ENCODE measurements at places on chromosomes 12 and 14.

- no peak for DNase-seq
Measured at GRCh38 chr12:87802721-87803011, 226.5 kb downstream of the C12orf50 start.

- DNase-seq, result no peak
Measured at GRCh38 chr14:36521598-36522345, 1.7 kb upstream of the NKX2-1 start.

GRCh38 chr12:42002563-42002962 lies 142.1 kb downstream of the GXYLT1 start:
- no peak for DNase-seq

- no peak for DNase-seq
Measured at GRCh38 chr12:105338966-105339365, 8.5 kb downstream of the C12orf75 start.

GRCh38 chr14:81506487-81506886 lies 27.2 kb downstream of the SEL1L start:
- no peak for DNase-seq

DNA sequence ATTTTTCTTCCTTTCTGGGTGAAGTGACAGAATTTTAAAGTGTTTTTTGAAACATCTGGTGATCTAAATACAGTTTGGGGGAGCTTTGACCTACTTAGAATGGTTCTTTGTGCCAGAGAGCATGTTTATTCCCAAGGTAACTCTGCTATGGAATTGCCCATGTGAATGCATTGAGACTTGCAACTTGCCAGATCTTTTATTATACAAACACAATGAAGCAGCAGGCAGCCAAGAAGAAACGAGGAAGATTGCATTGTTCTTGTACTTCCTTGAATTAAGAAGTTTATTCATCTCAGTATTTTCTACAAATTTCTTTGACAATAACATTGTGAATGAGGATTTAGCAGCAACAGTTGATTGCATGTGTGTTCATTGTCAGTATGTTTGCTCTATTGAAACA lies 55.5 kb downstream of the FGD4 start:
- DNase-seq, result no peak

- no peak for DNase-seq
Measured at GRCh38 chr12:107200394-107200793, 107.0 kb upstream of the CRY1 start.

- no peak for DNase-seq
Measured at GRCh38 chr12:12365931-12366431, 9.1 kb downstream of the BORCS5 start.

DNA sequence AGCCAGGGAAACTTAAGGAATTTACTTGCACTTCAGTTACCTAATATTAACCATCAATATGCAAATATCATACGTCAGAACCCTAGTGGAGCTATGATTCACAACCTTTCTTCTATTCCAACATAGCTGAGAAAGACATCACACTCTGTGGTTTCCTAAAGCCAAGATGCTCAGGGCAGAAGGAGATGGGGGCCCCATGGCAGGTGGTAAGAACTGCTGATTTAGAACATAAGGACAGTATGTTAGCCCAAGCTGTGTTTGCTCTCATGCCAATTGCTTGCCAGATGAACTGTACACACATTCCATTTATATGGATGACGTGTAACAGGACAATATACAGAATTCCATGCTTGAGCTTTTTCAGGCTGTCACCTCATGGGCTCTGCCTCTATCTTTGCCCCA lies 34.6 kb downstream of the HECTD4 start:
- no peak for DNase-seq

DNA sequence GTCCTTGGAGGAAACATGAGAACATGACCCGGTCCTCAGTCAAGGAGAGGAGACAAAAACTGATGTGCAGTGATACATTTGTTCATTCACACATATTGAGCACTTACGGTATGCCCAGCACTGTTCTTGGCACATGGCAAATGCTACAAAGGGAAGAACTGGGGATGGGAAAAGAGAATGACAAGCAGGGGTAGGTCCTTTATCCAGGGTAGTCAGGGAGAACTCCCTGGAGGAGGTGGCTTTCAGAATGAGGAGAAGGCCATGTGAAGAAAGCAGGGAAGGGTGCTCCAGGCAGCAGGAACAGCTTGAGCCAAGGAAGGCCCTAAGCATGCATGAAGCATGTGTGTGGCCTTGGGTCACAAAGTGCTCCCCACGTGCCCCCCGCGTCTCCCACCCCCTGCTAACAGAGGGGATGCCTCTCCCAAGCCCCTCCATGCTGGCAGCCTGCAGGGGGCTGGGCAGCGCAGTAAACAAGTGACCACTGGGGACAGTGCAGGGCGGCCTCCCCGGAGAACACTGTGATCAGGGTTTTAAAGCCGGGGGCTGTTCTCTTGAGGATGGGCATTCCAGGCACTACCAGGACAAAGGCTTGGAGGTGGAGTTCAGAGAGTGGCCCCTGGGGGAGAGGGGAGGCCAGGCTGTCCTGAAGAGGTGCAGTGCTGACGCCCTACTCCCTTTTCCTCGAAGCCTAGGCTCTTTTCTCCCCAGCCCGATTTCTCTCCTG lies 71.0 kb downstream of the PHETA1 start:
- no peak for DNase-seq

DNA sequence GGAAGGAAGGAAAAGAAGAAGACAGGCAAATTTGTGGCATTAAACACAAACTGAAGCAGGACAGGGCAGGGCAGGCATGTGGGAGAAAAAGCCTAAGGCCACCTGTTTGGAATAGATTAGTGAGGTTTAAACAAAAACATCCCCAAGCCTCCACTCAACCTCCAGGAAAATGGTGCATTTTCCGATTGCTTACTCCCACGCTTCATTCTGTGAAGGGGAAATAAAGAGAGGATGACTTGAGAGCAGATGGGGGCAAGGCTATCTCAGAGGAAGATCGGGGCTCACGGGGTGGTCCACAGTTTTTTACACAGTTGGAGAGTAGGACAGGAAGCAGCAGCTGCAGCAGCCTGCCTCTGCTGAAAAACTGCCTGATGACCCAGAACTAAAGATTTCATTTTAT lies 250.9 kb downstream of the DUSP6 start:
- no peak for DNase-seq

- DNase-seq, result no peak
Measured at GRCh38 chr12:27285403-27285802, 41.3 kb downstream of the STK38L start.

DNA sequence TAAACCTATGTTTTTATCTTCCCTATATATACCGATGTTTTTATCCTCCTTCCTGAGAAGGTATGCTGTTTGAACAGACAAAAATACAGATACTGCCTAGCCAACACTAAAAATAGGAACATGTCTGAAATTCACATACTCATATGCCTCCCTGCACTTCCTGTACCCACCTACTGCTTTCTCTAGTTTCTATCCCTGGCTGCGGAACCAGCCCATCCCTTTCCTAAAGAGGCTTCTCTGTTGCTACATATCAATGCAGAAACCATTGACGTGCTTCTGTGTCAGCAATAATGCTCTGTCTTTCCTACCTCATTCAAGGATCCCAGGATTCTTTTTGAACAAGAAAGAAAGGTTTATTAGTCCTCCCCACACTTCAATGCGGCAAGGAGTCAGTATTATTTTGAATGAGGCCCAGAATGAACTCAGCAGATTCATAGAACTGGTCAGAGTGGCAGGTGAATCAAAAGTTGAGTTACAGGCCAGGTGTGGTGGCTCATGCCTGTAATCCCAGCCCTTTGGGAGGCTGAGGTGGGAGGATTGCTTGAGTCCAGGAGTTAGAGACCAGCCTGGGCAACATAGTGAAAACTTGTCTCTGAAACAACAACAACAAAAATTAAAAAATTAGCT lies 67.8 kb upstream of the NAP1L1 start:
- no peak for DNase-seq

GRCh38 chr14:94761348-94761996 lies 8.4 kb downstream of the GSC start:
- DNase-seq, result no peak

DNA sequence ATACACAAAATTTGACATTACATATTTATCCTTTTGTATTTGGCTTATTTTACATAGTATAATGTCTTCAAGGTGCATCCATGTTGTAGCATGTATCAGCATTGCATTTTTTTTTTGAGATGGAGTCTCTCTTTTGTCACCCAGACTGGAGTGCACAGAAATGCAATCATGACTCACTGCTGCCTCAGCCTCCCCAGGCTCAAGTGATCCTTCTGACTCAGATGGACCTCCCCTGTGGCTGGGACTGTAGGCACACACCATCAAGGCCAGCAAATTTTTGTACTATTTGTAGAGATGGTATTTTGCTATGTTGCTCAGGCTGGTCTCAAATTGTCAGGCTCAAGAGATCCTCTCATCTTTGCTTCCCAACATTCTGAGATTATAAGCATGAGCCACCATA lies 214.4 kb upstream of the ALG10B start:
- DNase-seq, result no peak

DNA sequence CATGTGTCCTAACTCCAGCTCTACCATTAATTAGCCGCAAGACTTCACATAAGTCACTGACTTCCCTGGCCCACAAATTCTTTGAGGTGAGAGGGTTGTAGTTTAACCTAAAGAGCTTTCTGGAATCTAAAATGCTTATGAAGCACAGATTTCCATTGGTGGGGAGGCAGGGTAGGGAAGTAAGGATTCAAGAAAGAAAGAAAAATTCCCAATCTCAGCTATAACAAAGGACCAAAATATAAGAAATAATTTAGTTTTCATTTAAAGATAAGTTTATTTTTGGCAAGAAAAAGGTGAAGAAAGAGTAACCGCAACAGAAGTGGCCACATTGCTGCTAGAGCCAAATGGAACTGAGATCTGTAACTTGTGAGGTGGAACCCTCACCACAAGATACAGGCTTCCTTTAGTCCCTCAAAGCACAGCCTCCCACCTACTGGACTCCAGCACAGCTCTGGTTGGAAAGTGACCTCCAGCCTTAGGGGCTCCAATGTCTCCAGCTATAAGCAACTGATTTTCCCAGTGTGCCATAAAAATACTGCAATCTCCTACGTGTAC lies 23.6 kb downstream of the DAD1 start:
- no peak for DNase-seq

GRCh38 chr14:59046746-59047145 lies 141.7 kb upstream of the DAAM1 start:
- no peak for DNase-seq

- DNase-seq, result no peak
Measured at GRCh38 chr12:43348221-43348620, 203.8 kb downstream of the ADAMTS20 start.

DNA sequence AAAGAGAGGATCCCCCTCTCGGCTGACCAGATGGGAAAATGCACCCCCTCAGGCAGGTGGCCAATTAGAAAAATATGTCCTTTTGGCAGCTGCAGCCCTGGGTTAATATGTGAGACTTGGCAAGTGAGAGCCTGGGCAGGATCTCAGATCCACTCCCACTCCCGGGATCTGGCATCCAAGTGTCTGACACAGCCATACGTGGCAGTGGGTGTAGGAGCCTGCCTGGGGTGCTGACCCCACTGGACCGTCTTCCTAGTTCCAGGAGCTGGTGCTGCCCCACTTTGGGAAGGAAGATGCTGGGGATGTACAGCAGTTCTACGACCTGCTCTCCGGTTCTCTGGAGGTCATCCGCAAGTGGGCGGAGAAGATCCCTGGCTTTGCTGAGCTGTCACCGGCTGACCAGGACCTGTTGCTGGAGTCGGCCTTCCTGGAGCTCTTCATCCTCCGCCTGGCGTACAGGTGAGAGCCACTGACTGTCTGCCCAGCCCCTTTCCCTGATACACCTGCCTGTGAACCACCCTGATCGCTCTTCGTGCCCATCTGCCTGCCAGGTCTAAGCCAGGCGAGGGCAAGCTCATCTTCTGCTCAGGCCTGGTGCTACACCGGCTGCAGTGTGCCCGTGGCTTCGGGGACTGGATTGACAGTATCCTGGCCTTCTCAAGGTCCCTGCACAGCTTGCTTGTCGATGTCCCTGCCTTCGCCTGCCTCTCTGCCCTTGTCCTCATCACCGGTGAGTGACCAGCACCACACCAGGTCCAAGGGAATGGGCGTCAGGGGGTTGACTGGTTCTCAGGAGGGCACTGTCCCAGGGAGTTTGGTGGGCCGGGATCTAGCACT lies 5.8 kb downstream of the NR4A1 start:
- DNase-seq, result no peak

DNA sequence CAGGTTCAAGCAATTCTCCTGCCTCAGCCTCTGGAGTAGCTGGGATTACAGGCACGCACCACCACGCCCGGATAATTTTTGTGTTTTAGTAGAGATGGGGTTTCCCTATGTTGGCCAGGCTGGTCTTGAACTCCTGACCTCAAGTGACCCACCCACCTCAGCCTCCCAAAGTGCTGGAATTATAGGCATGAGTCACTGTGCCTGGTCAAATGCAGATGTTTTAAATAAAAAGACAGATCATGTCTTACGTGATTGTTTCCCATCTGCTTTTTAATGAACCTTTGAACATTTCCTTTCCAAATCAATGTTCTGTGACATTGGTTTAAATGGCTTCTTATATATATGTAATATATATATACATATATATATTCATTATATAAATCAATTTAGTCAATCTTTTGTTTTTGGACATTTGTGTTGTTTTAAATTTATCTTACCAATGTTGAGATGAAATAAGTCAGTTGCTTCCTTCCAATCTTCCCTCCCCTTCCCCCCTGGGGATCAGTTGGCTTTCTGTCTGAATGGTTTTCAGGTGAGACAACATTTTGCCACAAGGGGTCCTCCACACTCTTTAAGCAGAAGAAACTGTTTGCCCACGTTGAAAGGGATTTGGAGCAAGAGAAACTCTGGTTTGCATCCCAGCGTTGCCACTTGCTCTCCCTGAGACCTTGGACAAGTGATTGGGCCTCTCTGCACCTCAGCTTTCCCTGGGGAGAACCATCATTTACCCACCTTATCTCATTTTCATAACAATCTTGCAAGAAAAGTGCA lies 47.6 kb upstream of the RBM19 start:
- DNase-seq, result no peak

- no peak for DNase-seq
Measured at GRCh38 chr14:104403421-104404220, 175.9 kb upstream of the C14orf180 start.

- no peak for DNase-seq
Measured at GRCh38 chr14:87526731-87527130, 466.3 kb downstream of the GALC start.

DNA sequence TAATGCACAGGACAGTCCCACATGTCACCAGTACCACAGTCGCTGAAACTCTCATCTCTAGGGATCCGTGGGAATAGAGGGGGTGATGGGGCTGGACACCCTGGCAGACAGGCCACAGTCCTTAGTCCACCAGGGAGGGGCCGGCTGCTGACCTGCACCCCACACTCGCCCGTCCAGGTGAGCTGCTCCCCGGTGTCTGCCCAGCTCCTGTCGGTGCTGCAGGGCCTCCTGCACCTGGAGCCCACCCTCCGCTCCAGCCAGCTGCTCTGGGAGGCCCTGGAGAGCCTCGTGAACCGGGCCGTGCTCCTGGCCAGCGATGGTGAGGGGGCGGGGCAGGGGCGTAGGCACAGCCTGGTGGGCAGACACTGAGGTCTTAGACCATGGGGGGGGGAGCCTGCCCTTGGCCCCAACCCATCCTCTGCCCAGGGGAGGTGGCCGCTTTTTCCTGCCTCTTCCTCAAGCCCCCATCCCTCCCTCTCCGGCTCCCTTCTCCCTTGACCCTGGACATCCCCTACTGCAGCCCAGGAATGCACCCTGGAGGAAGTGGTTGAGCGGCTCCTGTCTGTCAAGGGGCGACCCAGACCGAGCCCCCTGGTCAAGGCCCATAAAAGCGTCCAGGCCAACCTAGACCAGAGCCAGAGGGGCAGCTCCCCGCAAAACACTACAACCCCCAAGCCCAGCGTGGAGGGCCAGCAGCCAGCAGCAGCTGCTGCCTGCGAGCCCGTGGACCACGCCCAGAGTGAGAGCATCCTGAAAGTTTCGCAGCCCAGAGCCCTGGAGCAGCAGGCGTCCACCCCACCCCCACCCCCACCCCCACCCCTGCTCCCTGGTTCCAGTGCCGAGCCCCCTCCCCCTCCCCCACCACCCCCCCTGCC lies 17.1 kb upstream of the ADSS1 start:
- DNase-seq, result no peak

GRCh38 chr12:6199531-6200255 lies 507 bp upstream of the CD9 start:
- DNase-seq, result no peak
